ENCODE measurements at places on chromosomes 16 and 17.

DNA sequence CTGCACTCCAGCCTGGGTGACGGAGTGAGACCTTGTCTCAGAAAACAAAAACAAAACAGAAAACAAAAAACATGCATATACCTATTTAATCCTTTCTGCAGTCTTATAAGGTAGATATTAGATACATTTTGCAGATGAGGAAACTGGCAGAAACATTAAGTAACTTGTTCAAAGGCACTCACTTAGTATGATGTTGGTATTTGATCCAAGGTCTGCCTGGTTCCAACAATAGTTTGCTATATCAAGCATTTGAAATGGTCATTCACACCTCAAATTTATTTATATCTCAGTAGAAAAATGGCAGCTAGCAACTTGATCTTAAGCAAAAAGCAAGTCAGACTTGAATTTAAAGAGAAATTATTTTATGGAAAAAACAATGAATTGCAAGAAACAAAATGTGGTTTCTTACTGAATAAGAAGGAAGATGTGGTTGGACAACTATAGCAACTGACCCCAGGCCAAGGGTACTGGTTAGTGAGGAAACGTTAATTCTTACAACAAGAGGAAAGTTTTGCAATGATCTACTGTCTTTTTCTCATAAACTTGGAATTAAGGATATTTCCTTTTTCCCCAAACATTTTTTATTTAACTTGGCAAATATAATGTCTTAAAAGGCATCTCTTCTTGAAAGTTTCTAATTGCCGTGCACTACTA lies 19.7 kb downstream of the DHRS7B start:
- DNase-seq = no peak

- DNase-seq = peak; percentile 74
Measured at GRCh38 chr16:641326-642188, at the start of gene MCRIP2. Gene MCRIP2, plus strand, starts transcription at chr16:641828. Its CDS starts 164 bp downstream, at chr16:641992.

- DNase-seq = no peak
Measured at GRCh38 chr16:54375071-54375470, 88.5 kb upstream of the IRX3 start.

GRCh38 chr16:66934138-66934838 lies at the start of gene CIAO2B:
Gene CIAO2B, minus strand, starts transcription at chr16:66934402. Its CDS starts 38 bp downstream, at chr16:66934364.
- DNase-seq = peak; percentile 82

DNA sequence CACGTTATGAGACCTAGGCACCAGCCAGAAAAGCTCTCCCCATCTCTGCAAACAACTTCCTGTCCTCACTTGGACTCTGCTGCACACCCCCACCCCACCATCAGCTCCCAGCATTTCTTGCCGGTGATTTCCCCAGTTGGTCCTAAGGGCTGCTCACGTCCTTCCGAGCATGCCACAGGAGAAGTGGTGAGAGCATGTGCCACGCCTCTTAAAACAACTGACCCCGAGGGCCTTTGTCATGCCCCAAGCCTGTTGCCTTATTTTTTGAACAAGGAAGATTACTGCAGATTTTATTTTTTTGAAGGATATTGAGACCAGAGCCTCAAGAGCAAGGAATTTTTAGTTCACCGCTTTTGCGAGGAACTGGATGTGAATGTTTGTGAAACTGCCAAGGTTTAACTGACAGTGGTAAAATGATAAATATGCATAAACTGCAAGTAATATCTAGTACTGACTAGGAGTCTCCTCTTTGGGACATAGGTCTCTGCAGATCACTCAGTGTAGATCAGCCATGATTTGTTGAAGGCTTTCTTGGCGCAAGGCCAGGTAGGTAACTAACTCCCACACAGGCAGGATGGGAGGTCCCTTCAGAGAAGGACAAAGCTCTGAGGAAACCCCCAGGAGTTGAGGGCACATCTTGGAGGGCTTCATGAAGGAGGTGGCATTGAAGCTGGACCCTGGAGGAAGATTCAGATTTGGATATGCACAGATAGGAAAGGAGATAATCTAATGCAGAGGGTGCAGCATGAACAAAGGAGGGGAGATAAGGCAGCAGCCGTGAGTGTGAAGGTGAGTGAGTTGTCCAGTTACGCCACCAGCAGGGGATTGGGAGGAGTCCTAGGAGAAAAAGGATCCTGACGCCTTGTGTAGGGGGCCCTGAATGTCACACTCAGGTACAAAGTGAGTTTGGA lies 44.7 kb downstream of the TMEM132E start:
- DNase-seq = no peak
